ENCODE measurements at places on chromosomes 6 and 20.
A peak's percentile ranks its signal among the peaks of the same experiment; 100 is the strongest.

- peak; percentile 75 for DNase-seq
These were observed 38.9 kb downstream of the OR2B2 start for GRCh38 chr6:27873021-27873940.

- DNase-seq: no peak
These were observed 111.3 kb downstream of the TNFAIP3 start for GRCh38 chr6:137978252-137978896.

GRCh38 chr6:76220805-76221204 is 148.3 kb upstream of the IMPG1 start:
- no peak for DNase-seq

DNA sequence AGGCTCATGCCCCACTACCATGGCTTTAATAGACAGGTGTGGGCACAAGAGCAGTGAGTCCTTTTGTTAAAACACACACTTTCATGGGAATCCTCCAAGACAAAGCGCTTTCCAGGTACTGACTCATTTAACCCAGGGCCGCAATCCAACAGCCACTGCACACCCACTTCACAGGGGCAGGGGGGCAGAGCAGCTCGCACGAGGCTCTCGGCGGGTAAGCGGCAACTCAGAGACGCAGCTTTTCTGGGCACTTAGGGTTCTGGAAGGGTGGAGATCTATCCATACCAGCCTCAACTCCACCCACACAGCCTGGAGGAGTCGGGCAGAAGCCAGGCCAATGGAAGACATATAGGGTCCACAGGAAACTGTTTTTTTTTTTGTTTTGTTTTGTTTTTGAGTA is 28.6 kb downstream of the PSMG4 start:
- no peak for DNase-seq

- DNase-seq: no peak
These were observed 39.0 kb upstream of the SLC22A1 start for GRCh38 chr6:160082627-160083026.

- DNase-seq: no peak
These were observed 550.4 kb upstream of the MAP3K7 start for GRCh38 chr6:91137286-91137685.

DNA sequence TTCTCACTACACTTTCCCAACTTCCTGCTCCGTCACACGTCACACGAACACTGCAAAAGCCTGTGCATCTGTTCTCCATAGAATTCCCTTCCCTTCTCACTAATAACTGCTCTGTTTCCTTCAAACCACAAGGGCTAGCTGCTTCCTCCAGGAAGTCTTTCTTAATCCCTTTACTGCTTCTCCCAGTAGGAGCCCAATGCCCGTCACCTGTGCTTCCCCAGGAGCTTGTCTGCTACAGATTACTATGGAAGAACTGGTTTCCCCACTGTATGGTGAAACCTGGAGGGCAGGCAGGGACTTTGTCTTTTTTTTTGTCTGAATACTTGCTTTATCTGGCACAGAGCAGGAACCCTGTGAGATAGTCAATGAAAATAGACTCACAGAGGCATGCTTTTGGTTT is 444.7 kb upstream of the MAP3K7 start:
- no peak for DNase-seq

- no peak for DNase-seq
These were observed 20.5 kb downstream of the SNAI1 start for GRCh38 chr20:50003253-50003656.

- no peak for DNase-seq
These were observed 668.2 kb upstream of the GJE1 start for GRCh38 chr6:141464490-141464889.

- no peak for DNase-seq
These were observed 27.0 kb upstream of the SLA2 start for GRCh38 chr20:36672991-36673390.

- DNase-seq: no peak
These were observed 10.1 kb downstream of the ANGPT4 start for GRCh38 chr20:906001-906520.

DNA sequence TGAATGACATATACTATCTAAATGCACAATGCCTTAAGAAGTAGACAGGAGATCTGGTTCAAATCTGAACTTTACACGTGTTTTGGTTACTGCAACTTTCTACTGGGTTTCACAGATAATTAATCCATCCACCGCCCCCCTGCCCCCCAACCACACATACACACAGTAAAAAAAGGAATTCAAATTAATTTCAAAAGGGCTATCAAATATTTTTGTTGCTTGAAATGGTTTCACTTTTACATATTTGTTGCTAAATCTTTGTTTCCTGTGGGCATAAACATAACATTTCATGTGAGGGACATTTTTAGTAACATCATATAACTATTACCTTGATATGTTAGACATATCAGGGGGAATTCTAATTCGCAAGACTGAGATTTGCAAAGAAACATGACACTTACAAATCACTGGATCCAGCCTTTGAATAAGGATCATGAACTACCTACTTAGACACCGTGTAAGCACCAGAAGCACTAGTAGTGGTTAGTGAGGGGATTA is 7.5 kb downstream of the NEDD9 start:
- peak; percentile 32 for DNase-seq

DNA sequence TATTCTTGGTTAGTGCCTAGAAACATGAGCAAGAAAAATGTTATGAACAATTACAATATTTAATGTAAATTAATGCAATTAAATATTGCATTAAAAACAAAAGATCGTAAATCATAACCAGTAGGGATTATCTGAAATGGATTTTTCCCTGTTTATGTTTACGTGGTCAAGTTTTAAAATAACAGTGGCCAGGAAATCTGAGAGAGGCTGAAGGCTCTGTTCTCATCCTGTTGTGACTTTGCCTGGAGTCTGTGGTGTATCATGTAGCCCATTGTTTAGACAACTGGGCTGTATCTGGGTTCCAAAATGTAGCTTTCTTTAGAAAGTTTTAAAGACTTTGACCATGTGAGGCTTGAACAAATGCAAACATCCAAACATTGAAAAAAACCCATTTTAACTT is 2.4 kb downstream of the MYO6 start:
- no peak for DNase-seq

GRCh38 chr6:110328259-110328658 is 29.9 kb downstream of the METTL24 start:
- DNase-seq: no peak

GRCh38 chr6:157562997-157563396 is 182.0 kb downstream of the ZDHHC14 start:
- DNase-seq: no peak

GRCh38 chr20:59429396-59429795 is 129.0 kb downstream of the EDN3 start:
- DNase-seq: no peak

- DNase-seq: no peak
These were observed 131.2 kb upstream of the CLDN20 start for GRCh38 chr6:155132617-155133016.

DNA sequence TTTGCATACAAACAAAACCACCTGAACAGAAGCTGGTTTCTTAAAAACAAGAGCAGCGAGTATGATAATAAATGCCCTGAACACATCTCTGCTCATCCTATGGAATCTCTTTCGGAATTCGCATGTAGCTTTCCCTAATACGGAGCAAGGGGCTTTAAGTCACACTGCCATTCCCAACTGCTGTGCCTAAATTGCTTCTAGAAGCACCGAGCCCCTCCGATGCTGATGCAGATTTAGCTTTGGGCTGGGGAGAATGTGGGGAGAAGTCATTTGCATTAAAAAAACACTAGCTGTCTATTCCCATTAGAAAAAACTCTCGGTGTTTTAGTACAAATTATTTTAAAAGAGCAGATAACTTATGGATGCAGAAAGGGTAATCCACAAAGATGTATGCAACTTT is 76.9 kb downstream of the CD83 start:
- DNase-seq: no peak

- no peak for DNase-seq
These were observed 39.7 kb downstream of the AGPAT4 start for GRCh38 chr6:161233986-161234661.

DNA sequence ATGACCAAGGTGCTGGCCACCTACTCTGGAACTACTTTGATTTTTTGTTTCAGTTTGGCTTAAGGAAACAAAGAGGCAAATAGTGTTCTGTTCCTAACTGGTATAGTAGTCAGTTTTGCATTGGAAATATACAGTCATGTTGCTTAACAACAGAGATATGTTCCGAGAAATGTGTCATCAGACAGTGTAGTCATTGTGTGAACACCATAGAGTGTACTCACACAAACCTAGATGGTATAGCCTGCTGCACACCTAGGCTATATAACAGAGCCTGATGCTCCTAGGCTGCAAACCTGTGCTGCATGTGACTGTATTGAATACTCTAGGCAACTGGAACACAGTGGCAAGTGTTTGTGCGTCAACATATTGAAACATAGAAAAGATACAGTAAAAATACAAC is 80.4 kb downstream of the ARID1B start:
- no peak for DNase-seq

- DNase-seq: no peak
These were observed 93.1 kb upstream of the HEY2 start for GRCh38 chr6:125656287-125656870.

DNA sequence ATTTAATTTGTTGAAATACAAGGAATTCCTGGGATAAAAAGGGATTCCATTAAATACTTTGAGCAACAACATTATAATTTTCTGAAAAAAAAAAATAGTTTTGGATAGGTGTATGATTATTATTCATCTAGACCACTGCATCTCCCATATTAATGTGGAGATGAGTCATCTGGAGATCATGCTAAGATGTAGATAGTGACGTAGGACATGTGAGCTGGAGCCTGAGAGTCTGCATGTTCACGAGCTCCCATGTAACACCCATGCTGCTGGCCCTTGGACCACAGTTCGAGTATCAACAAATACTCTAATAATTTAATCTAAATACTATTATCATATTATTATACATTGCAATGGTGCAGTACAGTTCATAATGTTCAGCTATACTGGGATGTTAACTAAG is 91.6 kb downstream of the EPM2A start:
- no peak for DNase-seq

DNA sequence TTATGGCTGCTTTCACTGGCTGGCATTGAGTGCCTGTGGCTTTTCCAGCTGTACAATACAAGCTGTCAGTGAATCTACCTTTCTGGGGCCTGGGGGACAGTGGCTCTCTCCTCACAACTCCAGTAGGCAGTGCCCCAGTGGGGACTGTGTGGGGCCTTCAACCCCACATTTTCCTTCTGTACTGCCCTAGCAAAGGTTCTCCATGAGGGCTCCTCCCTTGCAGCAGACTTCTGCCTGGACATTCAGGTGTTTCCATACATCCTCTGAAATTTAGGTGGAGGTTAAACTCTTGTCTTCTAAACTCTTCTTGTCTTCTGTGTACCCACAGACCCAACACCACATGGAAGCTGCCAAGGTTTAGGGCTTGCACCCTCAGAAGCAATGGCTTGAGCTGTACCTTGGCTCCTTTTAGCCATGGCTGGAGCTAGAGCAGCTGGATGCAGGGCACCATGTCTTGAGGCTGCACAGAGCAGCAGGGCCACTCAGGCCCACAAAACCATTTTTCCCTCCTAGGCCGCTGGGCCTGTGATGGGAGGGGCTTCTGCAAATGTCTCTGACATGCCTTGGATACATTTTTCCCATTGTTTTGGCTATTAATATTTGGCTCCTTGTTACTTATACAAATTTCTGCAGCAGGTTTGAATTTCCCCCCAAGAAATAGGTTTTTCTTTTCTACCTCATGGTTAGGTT is 9.6 kb downstream of the PEX7 start:
- DNase-seq: no peak

DNA sequence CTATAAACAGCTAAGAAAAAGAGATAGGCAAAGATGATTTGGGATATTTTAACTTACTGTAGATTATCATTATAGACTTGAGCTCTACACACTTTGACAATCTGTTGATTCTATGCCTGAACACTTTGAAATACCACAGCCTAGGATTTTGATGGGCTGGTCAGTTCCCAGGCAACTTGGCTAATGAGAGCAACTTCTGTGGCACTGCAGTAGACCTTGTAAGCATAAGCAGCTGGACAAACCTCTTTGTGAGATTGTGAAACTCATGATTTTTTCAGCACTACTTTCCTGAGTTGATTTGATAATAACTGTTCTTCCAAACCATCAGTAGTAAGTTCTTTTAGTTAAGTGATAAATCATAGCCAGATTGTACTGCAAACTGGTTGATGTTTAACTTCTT is 27.1 kb upstream of the ELOVL5 start:
- no peak for DNase-seq

DNA sequence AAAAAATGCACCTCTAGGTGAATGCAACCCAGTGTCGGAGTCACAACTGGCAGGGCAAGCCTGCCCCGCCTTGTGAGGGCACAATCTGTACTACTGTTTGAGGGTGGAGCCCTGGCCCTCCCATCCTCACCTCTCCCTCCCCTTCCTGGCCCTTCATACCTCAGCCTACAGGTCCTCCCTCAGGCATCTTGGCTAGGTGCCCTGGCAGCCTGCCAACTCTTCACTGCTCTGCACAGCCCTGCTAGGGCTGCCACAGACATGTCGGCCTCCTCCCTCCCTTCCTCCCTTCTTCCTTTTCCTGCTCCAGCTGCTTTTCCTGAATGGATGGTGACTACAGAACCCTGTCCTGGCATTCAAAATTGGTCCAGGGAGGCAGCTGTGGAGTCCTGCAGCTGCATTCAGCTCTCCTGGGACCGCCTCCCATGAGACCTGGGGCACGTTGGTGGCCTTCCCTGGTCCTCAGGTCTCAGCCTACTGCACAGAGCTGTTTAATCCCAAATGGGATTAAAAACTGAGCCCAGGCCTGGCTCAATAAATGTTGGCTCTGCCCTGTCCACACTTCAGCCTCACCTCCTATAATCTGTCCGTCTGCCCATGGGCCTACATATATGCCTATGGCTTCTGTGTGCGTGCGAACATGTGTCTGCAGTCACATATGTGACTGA is 52.7 kb downstream of the CDH22 start:
- no peak for DNase-seq

DNA sequence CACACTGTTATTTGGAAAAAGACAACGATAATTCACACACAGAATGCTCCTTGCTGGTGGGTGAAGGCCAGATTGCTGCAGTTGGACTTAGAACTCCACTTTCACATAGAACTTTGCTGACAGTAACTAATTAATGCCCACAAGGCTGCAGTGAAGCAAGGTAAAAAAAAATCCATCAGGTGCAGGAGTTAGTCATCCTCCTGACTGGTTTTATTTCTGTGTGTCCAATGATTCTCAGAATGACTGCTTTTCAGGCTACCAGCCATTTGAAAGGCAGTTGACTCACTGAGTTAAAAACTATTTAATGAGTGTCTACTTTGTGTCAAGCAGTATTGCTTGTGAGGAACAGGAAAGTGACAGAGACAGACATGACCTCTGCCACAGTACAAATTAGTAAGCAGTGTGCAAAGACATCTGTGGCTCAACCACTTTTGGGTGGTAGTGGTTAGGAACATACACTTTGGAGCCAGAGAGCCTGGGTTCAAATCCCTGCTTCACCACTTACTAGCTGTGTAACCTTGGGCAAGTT is 41.9 kb downstream of the ELOVL5 start:
- DNase-seq: no peak
